CD4-positive, alpha-beta T cell treated with Interleukin-6 for 4 hours (primary cell): ENCODE measurements at places on chromosomes 4 and X.

GRCh38 chrX:110086162-110086915 is 83.4 kb downstream of the TMEM164 start:
- DNase-seq, result no peak

DNA sequence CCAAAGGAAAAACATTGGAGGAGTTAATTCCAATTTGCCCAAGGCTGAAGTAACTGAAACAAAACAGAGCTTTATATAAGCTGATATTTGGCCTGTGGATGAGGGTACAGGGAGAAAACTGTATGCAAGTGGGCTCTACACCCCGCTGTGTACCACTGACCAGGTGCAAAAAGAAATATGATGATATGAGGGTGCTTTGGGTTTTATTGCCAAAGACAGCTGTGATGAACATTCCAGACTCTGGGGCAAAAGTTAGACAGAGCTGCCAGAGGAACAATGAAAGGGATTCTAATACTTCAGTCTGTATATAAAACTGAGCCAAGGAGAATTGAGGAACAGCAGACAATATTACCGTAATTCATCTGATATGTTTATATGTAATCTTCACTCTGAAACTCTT is 117.4 kb downstream of the MID1 start:
- no peak for DNase-seq

- no peak for DNase-seq
Observed at GRCh38 chrX:10538831-10539230, 81.6 kb downstream of the MID1 start.

DNA sequence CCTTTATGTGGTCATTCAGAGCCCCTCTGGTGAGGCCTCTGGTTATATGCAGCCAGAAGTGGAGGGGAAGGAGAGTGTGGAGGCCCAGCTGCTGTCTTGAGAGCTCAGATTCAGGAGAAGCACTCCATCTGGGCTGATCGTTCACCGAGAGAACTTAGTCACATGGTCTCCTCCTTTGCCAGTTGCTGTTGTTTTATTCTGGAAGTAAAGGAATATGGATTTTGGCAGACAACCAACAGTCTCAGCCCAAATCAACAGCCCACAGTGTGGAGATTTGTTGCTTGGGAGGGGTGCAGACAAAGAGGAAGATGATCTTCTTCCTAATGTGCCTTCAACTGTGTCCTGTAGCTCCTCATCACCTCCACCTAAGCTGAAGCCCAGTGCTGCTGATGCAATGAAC is 355.4 kb downstream of the ANK2 start:
- DNase-seq, result no peak

GRCh38 chr4:48027653-48028052 is 11.1 kb downstream of the NIPAL1 start:
- no peak for DNase-seq
